ENCODE measurements at places on chromosomes 2 and 18. TPM values are rescaled to one million over a fixed set of nuclear protein-coding genes. Genes with fewer than 3 reads are reported as not detected.

The STPG4 gene
- 0.83 TPM for total RNA-seq

The ATAD2B gene
- total RNA-seq, result 19.6 TPM

The ZC3H15 gene
- total RNA-seq, result 98.8 TPM

DNA sequence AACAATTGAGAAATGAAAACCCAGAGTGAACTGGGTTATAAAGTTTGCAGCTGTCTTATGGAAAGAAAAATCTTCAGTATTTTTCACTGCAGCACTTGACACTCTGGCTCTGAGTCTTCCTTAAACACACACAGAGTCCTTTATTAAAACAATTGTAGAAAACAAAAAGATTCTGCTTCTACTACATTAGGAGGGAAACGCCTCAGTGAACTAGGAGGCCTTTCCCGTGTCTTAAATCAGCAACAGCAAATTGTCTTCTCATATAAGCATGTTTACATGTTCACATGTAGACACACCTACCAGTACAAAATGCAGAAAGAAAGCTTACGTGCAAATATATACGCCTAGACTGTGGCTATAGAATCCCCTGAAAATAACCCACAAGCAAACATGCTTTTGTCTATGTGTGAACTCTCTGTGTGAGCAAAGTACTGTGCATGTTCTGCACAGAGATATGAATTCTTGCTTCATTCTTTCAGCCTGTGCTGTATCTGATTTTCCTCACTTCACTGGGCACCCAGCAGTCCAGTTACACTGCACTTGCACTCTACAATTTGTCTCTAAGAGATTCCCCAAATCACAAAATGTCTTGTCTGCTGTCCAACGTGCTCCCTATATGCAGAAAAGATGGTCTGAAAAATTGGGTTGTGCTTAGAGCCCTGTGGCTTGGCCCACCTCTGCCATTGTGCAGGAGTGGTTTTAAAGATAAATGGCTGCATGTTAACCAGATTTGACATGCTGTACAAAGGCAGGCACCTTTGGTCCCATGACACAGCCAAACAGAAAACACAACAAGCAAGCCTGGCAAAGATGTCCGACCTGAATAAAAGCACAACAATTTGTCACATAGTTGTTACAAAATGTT, 24.5 kb downstream of the ZEB2 start:
- no peak for DNase-seq
- H3K4me1 ChIP-seq, result peaks cover 9% of the 10 kb centered on the region

DNA sequence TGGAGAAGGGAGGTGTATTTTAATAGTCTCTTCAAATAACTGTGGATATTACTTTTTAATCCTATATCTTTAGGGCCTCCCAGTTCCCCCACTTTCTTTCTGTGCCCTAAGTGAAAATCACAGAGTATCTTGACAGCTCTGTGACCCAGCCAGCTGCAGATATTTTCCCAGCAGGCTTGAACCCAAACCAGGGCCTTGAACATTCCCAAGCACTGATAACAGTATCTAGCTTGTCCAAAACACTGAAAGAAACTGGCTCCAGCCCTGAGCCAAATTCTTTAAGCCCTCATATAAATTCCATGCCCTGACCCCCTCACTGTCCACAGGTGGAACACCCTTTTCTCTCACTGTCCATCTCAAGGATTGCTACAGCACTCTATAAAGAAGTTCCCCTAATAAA, 388.1 kb upstream of the CHAC2 start:
- no peak overlapping the region for H3K27ac ChIP-seq
- no peaks in the 10 kb centered on the region for H3K4me1 ChIP-seq
- DNase-seq, result no peak
- H3K36me3 ChIP-seq, result no peaks in the 10 kb centered on the region

DNA sequence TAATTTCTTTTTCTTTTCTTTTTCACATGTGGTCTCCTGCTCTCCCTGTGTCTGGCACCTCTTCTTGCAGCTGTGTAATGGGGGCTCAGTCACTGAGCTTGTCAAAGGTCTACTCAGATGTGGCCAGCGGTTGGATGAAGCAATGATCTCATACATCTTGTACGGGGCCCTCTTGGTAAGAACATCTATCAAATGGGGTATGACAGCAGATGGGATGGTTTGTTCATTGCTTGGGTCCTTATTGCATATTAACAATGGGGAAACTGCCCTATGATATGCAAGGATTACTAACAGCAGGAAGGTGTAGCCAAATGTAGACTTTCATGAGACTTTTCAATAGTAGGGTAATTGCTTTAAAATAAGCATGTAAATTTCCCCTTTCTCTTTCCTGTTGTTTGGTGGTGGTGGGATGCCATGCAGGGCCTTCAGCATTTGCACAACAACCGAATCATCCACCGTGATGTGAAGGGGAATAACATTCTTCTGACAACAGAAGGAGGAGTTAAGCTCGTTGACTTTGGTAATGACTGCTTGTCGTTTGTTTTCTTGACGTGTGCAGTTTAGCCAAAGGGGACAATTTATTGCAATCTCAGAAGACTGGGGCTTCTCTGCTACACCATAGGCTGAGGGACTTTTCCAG, 36.5 kb downstream of the MYO3B start:
- DNase-seq, result no peak
- no peak overlapping the region for H3K4me3 ChIP-seq
- H3K36me3 ChIP-seq, result peaks cover 4% of the 10 kb centered on the region
- H3K27ac ChIP-seq, result no peak overlapping the region
- H3K4me1 ChIP-seq, result no peaks in the 10 kb centered on the region

GRCh38 chr2:77552956-77553355, 30.8 kb upstream of the LRRTM4 start:
- DNase-seq, result no peak
- no peaks in the 10 kb centered on the region for H3K4me1 ChIP-seq
- no peaks in the 10 kb centered on the region for H3K36me3 ChIP-seq

DNA sequence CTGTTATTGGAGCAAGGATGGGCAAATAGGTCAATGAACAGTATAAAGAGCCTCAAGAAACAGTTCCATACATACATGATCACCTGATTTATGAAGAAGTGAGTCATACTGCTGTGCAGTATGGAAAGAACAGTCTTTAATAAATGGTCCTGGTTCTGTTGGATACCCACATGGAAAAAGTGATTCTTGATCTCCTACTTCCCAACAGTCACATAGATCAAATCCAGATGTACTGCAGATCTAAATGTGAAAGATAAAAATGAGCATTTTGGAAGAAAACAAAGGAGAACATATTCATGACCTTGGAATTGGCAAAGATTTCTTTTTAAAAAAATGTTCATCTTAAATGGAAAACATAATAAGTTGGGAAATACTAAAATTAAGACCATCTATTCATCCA, 75.8 kb downstream of the CCDC148 start:
- H3K4me1 ChIP-seq, result no peaks in the 10 kb centered on the region
- H3K27me3 ChIP-seq, result no peaks in the 10 kb centered on the region
- no peaks in the 10 kb centered on the region for H3K36me3 ChIP-seq
- H3K27ac ChIP-seq, result no peak overlapping the region

The C2orf66 gene
- total RNA-seq, result 0.98 TPM
